ENCODE measurements at places on chromosomes 16 and 17.

GRCh38 chr17:1628856-1629503, 346 bp upstream of the SLC43A2 start:
- DNase-seq: peak; percentile 80

GRCh38 chr17:61426482-61427304, 25.5 kb upstream of the TBX4 start:
- no peak for DNase-seq

- DNase-seq: peak; percentile 71
Measured at GRCh38 chr17:6413065-6413464, 21.9 kb downstream of the AIPL1 start.

DNA sequence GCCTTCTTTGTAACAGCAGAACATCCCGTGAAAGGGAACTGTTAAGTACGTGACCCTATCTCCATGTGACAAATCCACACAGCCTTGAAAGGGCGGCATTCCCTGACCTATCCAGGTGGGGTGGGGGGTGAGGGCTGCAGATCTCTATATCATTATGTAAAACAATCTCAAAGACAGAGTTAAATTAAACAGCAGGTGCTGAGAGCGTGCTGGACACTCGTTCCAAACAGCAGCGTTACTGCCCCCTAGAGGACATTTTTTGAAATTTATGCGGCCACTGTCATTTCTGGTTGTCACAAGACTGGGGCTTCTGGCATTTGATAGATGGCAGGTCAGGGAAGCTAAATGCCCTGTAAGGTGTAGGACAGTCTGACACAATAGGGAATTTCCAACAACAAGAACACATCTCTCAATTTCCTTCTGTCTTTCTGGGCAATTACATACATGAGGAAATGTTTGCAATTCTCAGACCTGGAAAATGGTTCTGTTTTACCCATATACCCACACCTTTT, 6.7 kb upstream of the SLC25A39 start:
- no peak for DNase-seq

DNA sequence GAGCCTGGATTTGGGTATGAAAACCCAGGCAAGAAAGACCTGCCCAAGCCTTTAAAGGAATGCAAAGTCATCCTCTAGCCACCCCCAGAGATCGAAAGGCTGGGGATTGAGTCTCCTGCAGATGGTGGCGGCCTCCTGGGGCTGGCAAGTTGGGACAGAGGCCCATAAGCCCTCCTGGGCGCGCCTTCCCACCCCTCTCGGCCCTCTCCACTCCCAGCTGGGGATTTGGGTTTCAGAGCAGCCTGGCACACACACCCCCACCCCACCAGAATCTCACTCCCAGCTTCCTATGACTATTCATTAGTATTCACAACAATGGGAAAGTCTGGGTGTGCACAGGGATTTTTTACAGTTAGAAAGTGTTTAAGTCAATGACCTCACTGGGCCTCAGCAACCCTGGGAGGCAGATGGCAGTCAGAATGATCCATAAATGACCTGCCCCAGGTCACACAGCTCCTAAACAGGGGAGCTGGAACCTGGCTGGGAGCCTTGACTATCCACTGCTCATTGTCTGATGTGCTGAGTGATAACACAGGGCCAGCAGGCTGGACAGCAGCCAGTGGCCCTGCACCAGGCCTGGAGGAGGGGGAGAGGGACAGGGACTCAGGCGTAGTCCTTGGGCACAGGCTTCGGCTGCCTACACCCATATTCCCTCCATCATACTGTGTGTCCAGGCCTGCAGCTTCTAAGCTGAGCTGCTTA, 12.1 kb downstream of the NHERF1 start:
- DNase-seq: no peak

GRCh38 chr17:55430541-55431288, 9.1 kb upstream of the MMD start:
- no peak for DNase-seq

DNA sequence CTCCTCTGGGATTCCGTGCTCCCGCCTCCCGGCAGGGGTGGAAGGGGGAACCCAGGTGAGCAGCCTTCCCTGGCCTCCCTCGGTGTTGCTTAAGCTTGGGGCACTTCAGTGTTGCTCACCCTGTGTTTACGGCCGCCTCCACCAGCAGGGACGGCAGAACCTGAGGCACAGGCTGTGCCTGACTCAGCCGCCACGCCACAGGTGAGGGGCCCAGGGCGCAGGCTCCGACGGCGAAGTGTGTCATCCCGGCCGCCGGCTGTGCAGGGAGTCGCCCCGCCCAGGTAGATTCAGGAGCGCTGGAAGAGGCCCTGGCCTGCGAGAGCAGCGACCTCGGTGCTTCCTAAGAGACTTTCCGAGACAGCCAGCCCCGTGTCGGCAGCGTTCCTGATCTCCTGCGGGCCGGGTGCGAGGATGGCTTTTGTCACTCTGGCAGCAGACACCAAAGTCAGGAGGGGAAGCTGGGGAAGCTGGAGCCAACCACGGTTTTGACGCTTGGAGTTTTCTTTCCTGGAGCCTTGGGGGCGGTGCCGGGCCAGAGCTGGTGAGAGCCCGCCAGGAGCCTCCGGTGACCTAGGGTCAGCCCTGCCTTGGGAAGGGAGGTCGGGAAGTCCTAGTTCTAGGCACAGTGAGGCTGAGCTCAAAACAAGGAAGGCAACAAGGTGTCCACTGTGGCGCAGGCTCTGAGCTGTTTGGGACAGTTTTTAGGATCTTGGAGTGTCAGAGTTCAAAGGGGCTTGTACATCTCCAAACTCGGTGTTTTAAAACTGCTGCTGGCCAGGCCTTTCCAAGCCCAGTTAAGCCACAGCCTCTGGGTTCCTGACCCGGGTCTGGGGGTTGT, 2.1 kb downstream of the GSE1 start:
- DNase-seq: no peak

GRCh38 chr16:972316-973002, 1.7 kb upstream of the LMF1 start:
- no peak for DNase-seq

DNA sequence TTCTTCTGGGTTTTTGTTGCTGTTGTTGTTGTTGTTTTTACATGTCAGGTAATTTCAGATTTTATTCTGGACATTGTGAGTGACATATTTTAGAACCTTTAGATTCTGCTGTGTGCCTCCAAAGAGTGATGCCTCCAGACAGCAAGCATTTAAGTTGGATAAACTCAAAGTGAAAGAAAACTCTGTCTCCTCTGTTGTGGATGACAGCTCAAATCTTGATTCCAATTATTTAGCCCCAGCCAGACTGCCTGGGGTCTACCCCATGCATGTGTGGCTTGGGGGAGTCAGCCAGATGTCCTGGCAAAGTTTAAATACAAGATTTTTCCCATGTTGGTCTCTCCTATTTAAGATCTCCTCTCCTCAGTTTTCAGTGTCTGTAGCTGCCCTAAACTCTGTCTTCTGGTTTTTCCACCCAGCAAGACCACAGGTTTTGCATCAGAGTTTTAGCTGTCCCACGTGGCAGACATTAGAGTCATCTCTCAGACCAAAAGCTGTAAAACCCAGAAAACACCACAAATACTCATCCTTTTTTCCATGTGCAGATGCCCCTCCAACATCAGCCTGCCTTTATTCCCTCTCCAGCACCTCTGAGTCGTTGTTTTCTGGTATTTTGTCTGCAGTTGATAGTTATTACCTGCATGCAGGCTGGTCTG, 19.4 kb upstream of the ZNF469 start:
- no peak for DNase-seq

DNA sequence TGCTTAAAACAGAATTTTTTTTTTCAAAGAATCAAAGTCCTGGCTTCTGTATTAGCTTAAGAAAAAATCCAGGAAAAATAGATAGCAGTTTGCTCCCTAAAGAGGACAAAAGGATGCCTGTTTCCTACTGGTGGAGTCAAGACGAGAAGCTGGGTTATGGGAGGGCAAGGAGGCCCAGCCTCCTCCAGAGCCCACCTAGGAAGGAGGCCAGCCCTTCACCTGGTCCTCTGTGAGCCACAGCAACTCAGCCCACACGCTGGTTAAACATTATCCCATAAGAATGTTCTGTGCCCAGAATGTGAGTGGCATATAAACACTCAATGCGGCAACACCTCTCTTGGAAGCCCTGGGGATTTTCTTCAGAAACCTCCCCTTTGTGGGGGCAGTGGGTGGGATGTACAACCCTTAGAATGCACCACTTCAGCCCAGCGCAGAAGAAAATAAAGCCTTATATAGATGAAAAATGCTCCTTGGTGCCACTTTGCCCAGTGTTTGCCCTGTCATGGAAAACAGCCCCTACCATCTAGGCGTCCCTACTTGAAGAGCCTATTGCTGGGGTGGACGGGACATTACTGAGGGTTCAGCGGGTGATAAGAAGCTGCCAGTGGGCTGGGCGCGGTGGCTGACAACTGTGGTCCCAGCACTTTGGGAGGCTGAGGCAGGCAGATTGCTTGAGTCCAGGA, 48.0 kb downstream of the TEKT5 start:
- no peak for DNase-seq

DNA sequence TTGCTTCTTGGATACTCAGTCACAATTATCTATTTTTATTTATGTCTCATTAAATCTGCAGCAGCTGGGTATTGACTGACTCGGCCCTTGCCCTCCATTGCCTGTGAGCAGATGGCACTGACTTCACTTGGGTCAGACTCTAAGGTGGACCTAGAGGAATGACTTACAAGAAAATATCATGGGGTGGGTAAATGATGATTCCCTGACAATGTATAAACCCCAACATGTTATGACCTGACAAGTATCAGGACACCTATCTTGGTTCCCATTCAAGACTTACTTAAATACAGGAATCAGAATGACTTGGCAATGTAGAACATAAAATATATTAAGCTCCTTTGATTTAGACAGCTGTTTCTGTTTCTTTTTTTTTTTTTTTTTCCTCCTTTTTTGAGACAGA, 953.5 kb downstream of the CDH11 start:
- no peak for DNase-seq

- DNase-seq: peak; percentile 45
Measured at GRCh38 chr16:1770328-1771187, 785 bp downstream of the NME3 start.

DNA sequence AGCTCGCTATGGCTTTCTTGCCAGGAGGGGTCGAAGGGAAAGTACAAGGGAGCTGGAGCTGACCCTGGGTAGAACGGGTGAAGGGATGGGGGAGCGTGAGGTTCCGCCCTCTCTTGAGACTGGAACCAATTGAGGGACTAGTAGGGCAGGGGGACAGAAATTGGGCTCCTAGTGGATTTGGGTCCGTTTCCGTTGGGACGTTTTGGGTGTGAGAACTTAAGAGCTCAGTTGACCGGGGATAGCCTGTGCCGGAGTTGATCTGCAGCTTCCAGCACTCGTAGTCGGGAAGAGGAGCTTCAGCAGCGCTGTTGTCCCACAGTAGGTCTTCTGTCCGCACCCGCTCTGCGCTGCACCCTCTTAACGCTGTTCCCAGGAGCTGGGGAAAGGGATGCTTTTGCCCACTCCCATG, 481 bp downstream of the CNTROB start:
- no peak for DNase-seq

DNA sequence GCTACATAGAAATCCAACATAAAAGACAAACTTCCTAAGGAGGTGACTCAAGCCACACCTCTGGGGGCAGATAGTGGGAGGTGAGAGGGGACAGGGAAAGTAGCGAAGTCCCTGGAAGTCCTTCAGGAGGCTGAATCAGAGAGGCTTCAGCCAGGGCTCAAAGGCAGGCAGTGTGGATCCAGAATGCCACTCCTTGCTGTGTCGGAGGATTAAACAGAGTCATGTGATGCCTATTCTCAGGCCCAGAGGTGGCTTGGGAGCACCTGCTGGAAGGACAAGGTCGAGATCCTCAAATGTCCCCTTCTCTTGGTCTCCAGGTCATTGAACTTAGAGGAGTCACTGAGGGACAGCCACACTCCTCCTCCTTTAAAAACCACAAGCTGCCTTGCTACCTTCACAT, 391.1 kb downstream of the SOX9 start:
- DNase-seq: no peak

GRCh38 chr17:40122136-40122998, 596 bp downstream of the MSL1 start:
- no peak for DNase-seq

DNA sequence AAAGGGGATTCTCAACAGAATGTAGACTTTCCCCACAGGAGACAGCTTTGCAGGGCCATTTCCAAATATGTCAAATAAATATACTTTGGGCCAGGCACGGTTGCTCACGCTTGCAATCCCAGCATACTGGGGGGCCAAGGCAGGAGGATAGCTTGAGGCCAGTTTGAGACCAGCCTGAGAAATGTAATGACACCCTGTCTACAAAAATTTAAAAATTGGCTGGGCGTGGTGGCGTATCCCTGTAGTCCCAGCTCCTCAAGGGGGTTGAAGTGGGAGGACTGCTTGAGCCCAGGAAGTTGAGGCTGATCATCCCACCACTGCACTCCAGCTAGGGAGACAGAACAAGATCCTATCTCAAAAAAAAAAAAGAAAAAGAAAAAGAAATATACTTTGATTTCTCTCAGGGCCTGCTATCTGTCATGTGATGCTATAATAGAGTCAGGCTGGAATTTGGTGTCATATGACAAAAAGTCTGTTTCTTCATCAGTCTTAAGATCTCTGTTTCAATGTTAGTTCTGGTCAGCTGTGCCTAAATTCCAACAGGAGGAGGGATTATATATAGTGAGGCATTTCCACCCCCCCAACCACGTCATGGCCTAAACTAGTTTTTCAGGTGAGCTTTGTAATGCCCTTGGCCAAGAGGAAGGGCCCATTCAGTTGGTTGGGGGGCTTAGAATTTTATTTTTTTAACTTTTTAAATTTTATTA, 4.3 kb upstream of the ZDHHC7 start:
- DNase-seq: no peak

DNA sequence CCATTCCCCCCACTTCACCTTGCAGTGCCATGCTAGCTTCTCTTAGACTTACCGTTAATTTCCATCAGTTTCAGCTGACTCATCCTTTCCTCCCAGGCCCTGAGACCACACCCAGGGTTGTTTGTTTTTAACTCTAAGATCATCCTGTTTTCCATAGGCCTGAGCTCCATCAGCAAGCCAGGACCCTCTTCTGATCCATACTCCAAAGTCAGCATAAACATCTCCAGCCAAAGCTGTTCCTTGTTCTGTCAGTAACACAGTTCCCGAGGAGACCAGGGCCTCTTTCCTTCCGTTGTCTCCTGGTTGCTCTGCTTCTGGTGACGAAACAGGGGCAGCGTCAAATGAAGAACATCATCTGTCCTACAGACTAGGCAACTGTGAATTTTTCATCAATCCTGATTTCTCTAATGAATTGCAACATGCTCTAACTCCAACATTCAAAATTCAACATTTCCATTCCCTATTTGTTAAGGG, 83.8 kb upstream of the HNF1B start:
- DNase-seq: peak; percentile 20

GRCh38 chr16:58723109-58723508, 11.0 kb downstream of the GOT2 start:
- DNase-seq: no peak

Measured in SW 1271 (cell line).